ENCODE measurements at places on chromosomes 7 and 10.
A peak's percentile ranks its signal among the peaks of the same experiment; 100 is the strongest.

GRCh38 chr7:18607025-18607424 is 111.5 kb downstream of the HDAC9 start:
- no peak for DNase-seq

DNA sequence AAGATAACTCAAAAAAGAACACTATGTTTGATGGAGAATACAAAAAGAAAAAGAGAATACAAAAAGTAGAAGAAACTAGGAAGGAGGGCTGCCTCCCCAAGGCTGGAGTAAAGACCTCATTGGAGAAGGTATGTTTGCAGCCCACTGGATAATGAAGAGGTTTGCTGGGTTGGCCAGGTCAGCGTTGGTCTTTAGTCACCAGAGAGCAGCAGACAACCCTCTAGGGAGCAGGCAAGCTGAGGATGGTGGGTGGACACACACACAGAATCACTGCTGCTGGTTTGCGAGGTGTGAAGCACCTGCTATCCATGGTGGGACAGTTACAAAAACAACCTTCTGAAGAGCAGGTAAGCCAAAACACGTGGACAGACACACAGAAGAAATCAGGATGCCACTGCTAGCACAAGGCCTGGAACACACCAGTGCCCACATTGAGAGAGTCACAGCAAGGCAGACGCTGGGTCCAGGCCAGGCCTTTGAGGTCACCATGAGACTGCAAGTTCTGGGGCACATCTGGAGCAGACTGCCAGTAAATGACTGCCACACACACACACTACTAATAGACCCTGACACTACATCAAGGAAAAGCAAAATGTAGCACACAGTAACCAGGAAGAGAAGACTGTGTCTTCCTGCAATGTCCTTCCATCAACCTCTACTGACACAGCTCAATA is 43.0 kb downstream of the MTERF1 start:
- DNase-seq: no peak

GRCh38 chr10:90321132-90321816 is 536.6 kb downstream of the HTR7 start:
- DNase-seq: no peak

DNA sequence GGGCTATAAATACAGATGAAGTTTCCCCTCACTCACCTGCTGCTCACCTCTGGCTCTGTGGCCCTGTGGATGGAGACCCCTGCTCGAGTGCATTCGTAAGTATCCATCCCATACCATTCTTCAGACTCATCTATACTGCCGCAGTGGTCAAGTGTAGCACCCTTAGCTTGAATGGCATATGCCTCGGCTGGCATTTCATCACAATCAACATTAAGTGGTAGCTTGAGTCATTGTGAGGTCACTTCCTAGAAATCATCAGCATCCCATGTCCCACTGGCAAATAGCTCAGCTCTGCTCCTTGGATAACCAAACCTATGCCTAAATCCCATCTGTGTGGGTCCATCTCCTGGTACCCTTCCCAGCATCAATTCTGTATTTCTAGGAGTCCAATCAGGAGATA is 38.2 kb downstream of the MDH2 start:
- DNase-seq: no peak

- no peak for DNase-seq
These were observed 40.9 kb downstream of the XPNPEP1 start for GRCh38 chr10:109882251-109883057.

DNA sequence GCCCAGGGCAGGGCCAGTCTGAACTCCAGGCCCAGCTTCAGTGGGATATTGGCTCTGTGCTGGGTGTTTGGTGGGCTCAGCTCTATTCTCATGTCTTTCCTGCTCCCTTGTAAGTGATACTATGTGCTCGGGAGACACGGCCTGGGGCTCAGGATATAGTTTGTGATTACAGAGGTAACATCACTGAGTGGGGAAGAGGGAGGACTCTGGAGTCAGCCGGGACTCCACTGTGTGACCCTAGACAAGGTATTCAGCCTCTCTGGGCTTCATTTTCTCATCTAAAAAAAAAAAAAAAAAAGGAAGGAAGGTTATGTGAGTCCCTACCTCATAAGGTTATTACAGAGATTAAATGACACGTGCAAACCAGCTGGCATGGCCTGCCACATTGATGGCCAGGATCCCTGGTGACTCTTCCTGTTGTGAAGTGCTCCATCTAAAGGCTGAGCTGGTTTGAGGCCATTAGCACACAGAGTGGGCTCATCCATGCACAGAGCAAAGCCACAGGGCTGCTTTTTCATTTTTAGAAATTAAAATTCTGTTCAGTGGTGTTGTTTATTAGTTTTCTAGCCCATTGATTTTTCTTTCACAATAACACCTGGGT is 15.7 kb downstream of the SLC13A4 start:
- DNase-seq: peak; percentile 17

- DNase-seq: no peak
These were observed 281.7 kb downstream of the KLF6 start for GRCh38 chr10:3503299-3503698.

DNA sequence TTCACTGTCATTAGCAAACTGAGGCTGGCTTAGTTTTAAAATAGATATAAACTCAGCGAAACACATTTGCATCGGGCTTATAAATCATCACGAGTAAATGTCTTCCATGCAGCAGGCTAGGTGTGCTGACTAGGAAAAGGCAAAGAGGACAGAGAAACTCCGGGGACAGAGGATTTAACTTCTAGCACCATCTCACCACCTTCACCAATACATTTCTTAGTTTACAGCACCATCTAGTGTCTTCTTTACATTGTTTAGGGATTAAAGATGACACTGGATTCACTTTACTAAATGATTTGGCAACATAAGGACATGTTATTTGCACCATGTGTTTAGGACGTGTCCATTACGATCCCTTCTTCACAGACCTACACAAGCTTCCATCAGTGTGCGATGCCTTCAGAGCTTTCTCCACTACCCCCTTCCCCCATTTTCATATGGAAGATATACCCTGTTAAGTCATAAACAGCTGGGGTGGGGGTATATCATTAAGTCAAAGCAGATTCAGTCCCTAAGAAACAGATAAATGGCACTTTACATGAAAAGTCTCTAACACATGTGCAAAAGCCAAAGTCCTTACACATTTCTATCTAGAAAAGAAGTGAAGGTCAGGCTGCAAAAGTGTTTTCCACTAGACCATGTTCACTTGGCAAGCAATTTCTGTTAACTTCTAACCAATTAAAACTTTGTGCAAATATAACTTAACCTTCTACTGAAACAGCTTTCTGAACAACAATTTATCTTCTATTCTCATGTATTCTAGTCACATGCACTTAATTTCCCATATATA is 103.3 kb downstream of the GRB10 start:
- peak; percentile 59 for DNase-seq

DNA sequence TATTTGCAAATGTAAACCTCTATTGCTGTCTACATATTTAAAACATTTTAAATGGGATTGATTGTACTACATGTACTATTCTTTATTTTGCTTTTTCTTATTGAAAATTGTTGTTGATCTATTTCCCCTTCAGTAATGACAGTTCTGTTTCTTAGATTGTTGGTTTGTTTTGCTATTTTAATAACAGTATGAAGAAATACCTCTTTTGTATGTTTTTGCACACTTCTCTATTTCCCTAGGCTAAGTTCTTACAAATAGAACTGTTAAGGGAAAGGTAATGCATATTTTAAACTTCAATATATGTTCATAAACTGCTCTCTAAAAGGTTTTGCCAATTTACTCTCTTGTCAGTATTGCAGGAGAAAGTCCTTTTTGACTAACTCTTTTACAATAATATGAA is 195.0 kb upstream of the PRPS1L1 start:
- no peak for DNase-seq

DNA sequence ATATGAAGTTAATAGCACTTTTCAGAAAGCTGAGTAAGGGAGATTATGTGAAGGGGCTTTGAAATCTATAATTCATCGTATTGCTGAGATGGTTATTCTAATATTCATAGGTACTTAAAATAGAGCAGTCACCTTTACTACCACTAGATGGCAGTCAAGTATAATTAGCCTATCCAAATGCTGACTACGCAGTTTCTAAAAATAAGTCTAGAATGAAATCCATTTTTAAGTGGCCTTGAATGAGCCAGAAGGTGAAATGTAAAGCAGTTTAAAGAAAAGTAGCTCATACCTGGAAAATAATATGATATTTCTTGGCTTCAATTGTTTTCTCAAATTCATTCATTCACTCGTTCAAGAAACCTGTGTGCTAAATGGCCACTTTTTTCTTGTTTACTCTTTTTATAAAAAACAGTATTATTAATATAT is 1277.1 kb downstream of the GATA3 start:
- no peak for DNase-seq

GRCh38 chr10:113169853-113170460 is 219.9 kb downstream of the TCF7L2 start:
- no peak for DNase-seq

GRCh38 chr7:24054236-24054635 is 229.8 kb upstream of the NPY start:
- DNase-seq: no peak

DNA sequence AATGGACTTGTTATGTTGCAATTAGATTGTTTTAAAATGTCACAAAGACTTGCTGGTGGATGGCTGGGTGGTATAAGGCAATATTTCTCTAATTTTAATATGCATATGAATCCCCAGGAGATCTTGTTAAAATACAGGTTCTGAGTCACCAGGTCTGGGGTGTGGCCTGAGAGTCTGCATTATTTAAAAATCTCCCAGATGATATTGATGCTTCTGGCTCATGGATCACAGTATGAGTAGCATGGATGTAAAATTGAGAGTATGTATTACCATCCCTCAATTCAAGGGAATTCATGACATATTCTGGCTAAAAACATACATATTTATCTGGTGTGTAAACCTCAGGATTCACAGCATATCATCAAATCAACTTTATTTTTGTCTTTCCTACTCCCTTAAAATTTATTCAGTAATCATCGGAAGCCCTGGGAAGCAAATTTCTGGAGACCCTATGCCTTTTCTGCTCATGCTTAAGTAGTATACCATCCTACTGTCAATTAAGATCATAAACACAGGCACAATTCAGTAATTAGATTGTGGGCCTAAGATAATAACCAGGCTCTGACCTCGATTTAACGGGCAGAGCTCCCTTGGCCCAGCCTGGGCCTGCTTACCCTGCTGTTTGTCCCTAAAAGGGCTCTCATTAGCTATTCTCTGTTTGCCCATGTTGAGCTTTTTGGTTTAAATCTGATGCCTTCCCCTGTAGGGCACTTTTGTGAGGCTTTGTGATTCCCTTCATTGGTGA is 29.6 kb upstream of the ICA1 start:
- DNase-seq: no peak

GRCh38 chr7:48887500-48887899 is 36.8 kb upstream of the CDC14C start:
- DNase-seq: no peak

DNA sequence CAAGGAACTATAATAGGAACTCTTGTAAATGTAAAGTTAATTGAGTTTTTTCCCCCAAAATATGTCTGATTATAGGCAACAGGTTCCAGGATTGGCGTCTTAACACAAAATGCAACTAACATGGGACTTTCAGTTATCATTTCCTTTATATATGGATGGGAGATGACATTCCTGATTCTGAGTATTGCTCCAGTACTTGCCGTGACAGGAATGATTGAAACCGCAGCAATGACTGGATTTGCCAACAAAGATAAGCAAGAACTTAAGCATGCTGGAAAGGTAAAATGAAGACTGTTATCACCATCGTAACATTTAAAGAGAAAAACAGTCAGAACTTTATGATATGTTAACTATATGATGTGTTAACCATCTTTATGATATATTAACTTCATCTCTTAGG is 63.7 kb downstream of the SP8 start:
- DNase-seq: no peak

- DNase-seq: no peak
These were observed 293.4 kb upstream of the C7orf33 start for GRCh38 chr7:148296994-148297644.

DNA sequence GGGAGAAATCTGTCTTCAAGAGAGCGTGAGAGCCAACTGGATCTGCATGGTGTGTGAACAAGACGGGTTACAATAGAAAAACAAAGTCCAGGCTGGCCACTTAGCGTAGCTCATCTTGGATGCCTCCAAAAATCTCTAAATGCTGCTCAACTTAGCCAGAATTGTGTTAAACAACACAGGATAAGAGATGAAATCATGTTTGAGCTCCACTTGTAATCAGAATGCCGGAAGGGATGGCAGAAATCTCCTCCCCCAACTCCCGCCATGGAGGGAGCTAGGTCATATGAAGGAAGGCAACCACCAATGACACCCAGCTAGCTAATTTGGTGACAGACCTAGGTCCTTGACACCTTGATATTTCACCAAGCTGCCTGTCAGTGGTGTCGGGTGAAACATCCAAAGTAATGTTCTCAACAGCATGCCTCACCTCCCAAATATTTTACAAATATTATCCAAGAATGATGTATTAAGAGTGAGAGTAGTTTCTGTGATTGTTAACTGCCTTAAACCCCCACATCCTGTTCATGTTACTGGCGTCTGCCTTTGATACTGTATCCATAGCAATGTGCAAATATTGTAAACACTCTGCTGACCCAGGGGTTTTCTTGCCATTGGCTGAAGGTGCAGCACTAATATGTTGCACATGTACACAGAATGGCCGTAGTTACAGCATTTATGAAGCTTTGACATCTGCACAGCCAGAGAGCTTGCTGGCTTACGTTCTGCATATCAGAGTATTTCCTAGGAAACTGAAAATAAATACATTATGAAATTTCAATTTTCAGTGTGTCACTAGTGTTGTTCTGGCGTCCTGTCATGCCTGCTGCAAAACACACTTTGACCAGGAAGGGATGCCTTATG is 25.8 kb downstream of the TMEM254 start:
- DNase-seq: no peak

DNA sequence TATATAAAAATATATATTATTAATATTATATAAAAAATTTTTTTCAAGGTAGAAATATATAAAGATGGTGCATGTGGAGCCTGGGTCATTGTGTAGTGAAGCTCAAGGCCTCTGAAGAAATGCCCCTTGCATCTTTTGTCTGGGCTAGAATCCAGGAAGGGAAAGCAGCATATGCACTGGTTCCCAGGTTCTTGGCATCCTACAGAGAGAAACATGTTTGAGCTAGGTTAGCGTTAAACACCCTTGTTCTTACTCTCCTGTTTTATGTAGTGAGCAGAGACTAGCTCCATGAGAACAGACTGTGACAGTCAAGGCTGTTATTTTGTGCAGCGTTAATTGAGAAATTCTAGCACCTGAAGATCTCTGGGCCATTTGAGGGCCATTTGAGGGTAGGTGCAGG is 116.1 kb downstream of the POM121L12 start:
- DNase-seq: no peak

GRCh38 chr10:75407224-75407712 is 5.7 kb upstream of the ZNF503 start:
- DNase-seq: no peak

GRCh38 chr7:90946730-90947501 is 317.3 kb upstream of the FZD1 start:
- DNase-seq: no peak

GRCh38 chr7:88217675-88218428 is 2.0 kb downstream of the SRI start:
- no peak for DNase-seq

- DNase-seq: no peak
These were observed 48.3 kb downstream of the ZNF783 start for GRCh38 chr7:149310113-149310836.

DNA sequence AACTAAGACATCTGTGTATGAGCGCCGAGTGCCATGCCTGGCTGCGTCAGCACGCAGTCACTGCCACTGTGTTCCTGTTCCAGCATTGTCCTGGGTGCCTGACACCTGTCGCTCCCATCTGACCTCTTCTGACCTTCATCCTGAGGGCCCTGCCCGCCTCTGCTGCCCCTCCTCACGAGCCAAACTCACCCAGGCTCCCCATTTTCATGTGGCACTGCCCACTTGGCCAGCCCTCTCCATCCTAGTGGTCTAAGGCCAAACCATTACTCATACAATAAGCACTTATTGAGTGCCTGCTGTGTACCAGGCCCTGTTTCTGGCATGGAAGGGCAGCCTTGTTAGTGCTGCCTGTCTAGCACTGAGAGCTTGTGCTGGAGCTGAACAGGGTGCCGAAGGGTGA is 77.2 kb upstream of the PCBD1 start:
- DNase-seq: no peak

Measured in NCI-H1092 (cell line).